CD4-positive, alpha-beta T cell treated with Interleukin-10 for 1 hour (primary cell): ENCODE measurements at places on chromosomes 7 and 10.
A peak's percentile ranks its signal among the peaks of the same experiment; 100 is the strongest.

GRCh38 chr7:915291-916218 is 38.9 kb downstream of the ADAP1 start:
- no peak for DNase-seq

GRCh38 chr7:29627631-29628030 is 64.0 kb downstream of the PRR15 start:
- no peak for DNase-seq

- no peak for DNase-seq
These were observed 229.6 kb downstream of the PRPF18 start for GRCh38 chr10:13816195-13816925.

GRCh38 chr10:103716206-103717160 is 138.9 kb downstream of the SH3PXD2A start:
- no peak for DNase-seq

- no peak for DNase-seq
These were observed 83.9 kb downstream of the SEC23IP start for GRCh38 chr10:119976421-119976820.

- no peak for DNase-seq
These were observed 93.7 kb upstream of the HECTD2 start for GRCh38 chr10:91316486-91316885.

DNA sequence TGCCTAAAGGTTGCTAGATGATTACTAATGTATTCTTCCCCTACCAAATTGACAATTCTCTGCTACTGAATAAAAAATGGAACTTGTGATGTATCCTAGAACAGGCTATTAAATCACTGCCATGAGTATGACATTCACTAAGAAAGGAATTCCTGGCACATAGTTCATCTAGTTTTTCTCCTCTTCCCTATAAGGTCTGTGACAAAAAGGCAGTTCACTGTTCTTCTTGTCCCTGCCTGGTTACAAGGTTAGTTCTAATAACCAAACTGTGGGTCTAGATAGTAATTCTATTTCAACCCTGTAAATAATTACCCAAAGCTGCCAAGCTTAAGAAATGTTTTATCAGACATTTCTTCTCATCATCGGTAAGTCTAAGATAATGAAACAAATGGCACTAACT is 245.6 kb downstream of the BICC1 start:
- DNase-seq: no peak

- no peak for DNase-seq
These were observed 16.8 kb upstream of the TES start for GRCh38 chr7:116193329-116194087.

DNA sequence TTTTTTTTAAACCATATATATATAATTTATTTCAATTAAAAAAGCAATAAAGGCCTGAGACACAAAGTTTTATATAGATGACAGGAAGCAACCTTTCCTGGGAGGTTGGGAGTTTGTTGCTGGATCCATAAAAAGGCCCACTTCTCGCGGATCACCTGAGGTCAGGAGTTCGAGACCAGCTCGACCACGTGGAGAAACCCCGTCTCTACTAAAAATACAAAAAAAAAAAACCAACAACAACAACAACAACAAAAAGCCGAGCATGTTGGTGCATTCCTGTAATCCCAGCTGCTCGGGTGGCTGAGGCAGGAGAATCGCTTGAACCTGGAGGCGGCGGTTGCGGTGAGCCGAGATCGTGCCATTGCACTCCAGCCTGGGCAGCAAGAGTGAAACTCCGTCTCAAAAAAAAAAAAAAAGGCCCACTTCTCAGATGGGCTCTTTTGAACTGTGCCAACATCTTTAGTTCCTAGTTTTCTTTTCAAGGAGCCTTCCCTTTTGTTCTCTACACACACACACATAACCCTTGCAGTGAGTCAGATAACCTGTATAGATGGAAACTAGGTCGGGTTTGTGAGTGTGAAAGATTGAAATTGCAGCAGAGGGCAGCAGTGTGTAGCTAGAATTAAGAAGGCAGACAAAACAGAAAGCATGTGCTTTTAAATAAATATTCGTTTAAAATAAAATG is 1.2 kb upstream of the SMNDC1 start:
- DNase-seq: peak; percentile 84

DNA sequence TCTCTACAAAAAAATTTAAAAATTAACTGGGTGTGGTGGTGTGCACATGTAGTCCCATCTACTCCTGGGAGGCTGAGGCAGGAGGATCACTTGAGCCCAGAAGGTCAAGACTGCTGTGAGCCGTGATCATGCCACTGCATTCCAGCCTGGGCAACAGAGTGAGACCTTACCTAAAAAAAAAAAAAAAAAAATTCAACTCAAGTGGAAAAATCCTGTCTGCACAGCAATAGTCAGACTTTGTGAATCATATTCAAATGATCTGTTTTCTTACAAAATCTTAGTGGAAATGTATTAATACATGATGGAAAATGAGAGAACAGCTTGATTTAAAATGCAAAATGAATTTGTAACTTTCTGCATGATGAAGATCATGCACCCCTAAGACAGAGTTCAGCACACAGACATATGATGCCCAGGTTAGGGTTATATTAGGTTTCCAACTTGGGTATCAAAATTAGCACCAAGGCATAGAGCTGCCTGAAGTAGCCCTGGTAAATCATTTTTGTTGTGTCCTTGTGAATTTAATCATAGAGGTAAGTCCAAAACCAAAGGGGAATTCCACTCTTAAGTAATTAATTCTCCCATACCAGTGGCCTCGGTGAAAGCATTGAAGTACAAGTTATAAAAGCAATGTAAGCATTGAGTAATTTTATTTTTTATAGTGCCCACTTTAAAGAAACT is 93.8 kb downstream of the ADD3 start:
- no peak for DNase-seq

GRCh38 chr10:46079831-46080585 is 33.9 kb upstream of the MSMB start:
- no peak for DNase-seq
